Effector CD8-positive, alpha-beta T cell (primary cell): ENCODE measurements at places on chromosomes 4 and X.

GRCh38 chrX:120302434-120302833 is 8.8 kb downstream of the TMEM255A start:
- no peak for DNase-seq

DNA sequence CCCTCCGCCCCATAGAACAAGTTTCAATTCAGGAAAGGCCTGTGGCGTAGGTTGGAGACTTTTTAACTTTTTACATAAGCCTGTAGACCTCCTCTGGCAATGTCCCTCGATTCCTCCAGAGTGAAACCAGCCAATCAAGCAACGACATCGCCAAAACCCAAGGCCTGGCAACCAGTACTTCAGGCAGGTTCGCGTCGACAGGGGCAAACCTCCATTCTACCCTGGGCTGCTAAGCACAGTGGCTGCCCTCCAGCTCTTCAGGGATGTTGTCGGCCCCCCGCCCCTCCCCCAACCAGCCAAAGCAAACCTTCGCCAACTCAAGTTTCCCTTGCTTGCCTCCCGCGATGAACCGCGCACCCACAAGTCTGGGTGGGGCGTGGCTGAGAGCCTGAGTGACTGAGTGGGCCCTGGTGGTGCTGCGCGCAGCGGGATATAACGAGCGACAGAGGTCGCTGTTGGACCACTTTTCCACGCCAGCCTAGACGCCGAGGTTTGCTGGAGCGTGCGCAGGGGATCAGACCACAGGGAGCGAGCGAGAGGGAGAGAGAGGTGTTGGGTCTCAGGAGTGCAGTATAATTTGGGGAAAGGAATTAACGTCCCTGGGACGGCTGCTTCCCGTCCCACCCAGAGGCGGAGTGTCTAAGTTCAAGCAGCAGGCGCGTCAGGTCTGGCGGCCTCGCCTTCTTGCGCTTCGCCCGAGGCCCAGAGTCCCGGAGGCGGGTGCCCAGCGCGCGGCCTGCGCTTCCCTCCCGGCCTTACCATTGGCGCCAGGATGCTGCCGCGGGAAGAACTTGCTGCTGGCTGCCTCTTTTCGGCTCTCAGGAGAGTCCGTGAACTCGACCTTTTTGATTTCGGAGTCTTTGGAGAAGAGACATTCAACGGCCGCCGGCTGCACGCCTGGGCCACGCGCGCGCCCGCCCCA is 9.0 kb upstream of the PITX2 start:
- DNase-seq: no peak

DNA sequence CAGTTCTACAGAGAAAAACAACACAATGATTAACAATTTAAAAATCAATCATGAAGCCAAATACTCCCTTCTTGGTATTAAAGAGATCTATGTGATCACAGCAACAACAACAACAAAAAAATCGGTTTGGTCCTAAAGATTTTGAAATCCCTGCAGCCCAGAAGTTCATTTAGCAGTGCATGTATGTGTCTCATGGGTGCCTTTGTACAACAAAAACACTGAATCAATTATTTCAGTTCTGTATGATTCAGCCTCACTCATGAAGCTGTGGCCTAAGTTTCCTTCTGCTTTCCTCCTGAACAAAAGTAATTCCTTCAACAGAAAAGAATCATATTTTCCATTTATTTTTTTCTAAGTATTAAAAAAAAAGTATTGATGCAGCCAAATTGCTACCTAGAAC is 393.4 kb upstream of the NDST3 start:
- no peak for DNase-seq

GRCh38 chr4:68077737-68078136 is 51.9 kb downstream of the TMPRSS11F start:
- DNase-seq: no peak

DNA sequence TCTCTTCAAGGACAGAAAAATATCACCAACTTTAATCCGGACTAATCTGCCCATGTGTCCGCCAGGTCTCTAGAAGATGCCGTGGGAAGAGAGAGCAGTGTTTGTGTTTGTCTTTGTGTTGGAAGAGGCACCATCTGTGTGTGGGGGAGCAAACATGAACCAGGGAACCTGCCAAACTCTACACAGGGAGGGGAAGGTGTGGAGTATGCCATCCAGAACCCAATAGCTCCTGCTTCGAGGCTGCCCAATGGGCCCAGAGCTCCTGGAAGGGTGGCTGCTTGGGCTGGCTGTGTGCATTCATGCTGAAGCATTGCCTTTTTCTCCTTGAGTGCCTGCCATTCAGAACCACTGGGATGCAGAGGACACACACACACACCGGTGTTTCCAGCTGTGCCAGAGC is 536.2 kb downstream of the MID1IP1 start:
- DNase-seq: no peak

GRCh38 chr4:119284876-119285780 is 36.8 kb downstream of the FABP2 start:
- no peak for DNase-seq

GRCh38 chrX:12693754-12694153 is 97.5 kb upstream of the PRPS2 start:
- no peak for DNase-seq

DNA sequence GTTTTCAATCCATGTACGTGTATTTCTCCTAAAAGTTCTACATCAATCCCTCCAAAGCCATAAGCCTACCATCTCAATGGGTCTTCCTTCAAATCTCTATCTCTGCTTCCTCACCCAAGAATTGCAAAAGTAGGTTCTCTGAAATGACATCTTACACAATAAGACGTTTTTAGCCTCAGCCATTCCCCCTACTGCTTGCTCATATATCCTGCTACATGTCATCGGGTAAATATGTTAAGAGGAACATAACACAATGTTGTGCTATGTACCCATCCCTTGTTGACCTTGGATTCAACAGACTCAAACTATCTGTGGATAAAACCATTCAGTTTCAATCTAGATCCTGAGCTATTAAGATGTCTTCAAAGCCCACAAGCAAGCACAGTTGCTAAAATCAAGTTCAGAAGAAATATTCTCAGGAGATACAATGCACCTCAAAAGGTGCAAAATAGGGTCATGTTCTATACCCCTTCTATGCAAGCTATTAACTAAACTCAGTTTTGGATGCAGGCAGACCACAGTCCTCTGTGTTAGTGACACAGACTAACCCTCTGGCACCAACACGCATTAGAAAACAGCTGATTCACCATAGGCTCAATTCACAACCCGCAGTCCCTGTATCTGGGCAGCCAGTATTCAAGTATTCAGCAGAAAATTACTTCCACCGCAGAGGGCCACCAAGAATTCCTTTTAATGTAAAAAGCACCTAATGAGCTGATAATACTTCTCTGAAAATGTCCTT is 56.8 kb downstream of the CD99L2 start:
- DNase-seq: no peak
